NCI-H1694 (cell line): ENCODE measurements at places on chromosomes 6 and 20.

GRCh38 chr6:23526526-23526925, 599.5 kb upstream of the NRSN1 start:
- DNase-seq, result no peak

- DNase-seq, result no peak
Measured at GRCh38 chr6:150696190-150696589, 96.5 kb downstream of the PLEKHG1 start.

- DNase-seq, result no peak
Measured at GRCh38 chr6:106924694-106925523, 49.6 kb downstream of the CD24 start.

DNA sequence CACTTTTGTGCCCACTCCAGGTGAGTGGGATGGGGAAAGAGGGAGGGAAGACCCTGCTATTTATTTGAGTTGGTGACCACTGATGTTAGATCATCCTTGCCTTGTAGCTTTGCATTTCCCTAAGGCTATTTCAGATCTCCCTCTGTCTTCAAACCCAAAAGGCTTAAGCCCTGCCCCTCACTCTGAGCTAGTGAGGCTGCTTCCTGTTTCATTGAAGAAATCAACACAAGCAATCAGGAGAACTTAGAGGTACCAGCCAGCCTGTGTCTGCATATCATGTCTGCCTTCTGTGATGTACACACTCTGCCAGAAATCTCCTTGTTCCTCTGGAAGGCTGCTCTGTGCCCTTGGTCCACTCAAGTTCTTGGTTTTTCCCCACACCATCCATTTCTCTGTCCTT, 135.3 kb downstream of the ARID1B start:
- no peak for DNase-seq

- DNase-seq, result no peak
Measured at GRCh38 chr20:30288346-30288745, 969.1 kb upstream of the DEFB115 start.

GRCh38 chr6:44641344-44642031, 254.0 kb downstream of the CDC5L start:
- DNase-seq, result no peak

GRCh38 chr6:43277643-43278523, 20.2 kb upstream of the SLC22A7 start:
- DNase-seq, result no peak

DNA sequence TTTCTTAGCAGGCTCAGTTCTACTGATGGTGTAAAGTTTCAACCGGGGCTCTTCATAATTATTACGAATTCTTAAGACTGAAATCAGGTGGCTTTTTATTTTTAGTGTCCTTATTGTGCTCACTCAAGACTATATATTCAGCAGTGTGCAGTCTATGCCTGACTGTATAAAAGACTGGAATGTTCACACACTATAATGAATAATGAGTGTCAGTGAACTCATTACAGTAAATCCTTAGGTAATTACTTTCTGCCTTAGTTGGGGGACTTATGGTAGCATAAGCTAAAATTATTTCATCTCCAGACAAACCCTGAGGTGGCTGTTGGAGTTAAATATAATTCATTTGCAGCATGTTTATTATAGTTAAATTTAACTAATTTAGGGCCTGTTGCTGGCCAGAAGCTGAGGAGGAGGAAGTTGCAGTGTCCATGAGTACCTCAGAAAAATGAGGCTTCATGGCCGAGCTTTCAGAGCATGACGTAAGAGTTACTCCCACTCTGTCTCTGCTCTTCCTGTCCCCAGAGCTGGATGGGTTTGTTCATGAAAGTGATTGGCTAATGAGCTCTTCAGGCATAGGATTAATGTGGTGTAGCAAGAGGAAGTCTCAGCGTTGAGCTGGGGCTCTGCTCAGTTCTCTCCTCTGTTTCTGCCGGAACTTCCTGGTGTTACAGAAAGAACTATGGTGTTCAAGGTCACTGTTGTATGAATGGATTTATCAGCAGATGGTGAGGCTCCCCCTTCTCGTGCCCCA, 335.7 kb downstream of the NRN1 start:
- DNase-seq, result no peak
